ENCODE measurements at places on chromosomes 6 and 20.

DNA sequence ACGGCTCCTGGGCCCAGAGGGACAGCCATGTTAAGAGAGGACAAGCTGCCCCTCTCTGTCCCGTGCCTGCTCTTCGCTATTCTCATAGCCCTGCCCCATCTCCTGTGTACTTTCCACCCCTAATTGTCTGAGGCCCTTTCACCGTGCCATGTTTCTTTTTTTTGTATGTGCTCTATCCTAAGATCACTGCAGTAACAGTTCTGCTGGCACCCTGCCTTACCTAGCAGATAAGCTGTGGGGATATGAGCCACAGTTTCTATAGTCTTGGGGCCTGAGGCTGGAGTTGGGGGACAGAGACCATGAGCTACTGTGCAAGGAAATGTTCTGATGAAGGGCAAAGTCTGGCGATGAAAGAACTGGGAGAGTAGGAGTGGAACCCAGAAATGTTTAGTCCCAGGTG is 269.5 kb upstream of the CITED2 start:
- no peak for DNase-seq

- DNase-seq: no peak
These were observed 52.8 kb downstream of the TBC1D7 start for GRCh38 chr6:13275435-13275989.

- DNase-seq: peak; percentile 65
These were observed 771 bp downstream of the ARFRP1 start for GRCh38 chr20:63706852-63707557.

- no peak for DNase-seq
These were observed 5.1 kb upstream of the EPHA7 start for GRCh38 chr6:93424303-93425064.

GRCh38 chr20:23166563-23166962 is 80.4 kb upstream of the CD93 start:
- DNase-seq: no peak

- DNase-seq: no peak
These were observed 43.6 kb downstream of the ZDHHC14 start for GRCh38 chr6:157424491-157425020.

DNA sequence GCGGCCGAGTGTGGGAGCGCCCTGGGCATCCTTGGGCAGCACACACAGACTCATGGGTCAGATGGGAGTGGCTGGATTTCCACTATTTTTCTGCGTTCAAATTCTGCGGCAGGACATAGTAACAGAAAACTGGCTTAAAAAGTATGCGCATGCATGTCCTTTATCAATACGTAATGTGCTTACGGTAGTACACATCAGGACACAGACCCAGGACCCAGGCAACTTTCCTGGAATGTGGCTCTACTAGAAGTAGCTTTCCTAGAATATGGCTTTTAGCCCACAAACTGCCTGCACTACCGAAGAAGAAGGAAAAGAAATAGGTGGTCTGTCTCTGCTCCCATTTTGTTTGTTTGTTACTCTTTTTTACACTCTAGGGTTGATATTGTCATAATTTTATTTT is 43.4 kb upstream of the SHLD1 start:
- no peak for DNase-seq

GRCh38 chr6:53556986-53557715 is 12.2 kb upstream of the GCLC start:
- no peak for DNase-seq

- peak; percentile 48 for DNase-seq
These were observed 729.4 kb downstream of the TENT5A start for GRCh38 chr6:81023007-81023582.

GRCh38 chr6:52435345-52435744 is 15.2 kb downstream of the EFHC1 start:
- DNase-seq: no peak

GRCh38 chr6:43887906-43888683 is 118.1 kb downstream of the VEGFA start:
- no peak for DNase-seq

Data from Jurkat, Clone E6-1 (cell line).